Esophagus squamous epithelium (tissue), 5 donors: ENCODE measurements at places on chromosomes 7 and 10.

- no peak for DNase-seq
Observed at GRCh38 chr7:24955313-24955712, 24.7 kb downstream of the OSBPL3 start.

- DNase-seq, result no peak
Observed at GRCh38 chr7:2000153-2000687, 232.5 kb downstream of the MAD1L1 start.

GRCh38 chr7:44191171-44191570, 1.9 kb upstream of the GCK start:
- no peak for DNase-seq

- no peak for DNase-seq
Observed at GRCh38 chr7:12567015-12567414, 3.5 kb upstream of the SCIN start.

DNA sequence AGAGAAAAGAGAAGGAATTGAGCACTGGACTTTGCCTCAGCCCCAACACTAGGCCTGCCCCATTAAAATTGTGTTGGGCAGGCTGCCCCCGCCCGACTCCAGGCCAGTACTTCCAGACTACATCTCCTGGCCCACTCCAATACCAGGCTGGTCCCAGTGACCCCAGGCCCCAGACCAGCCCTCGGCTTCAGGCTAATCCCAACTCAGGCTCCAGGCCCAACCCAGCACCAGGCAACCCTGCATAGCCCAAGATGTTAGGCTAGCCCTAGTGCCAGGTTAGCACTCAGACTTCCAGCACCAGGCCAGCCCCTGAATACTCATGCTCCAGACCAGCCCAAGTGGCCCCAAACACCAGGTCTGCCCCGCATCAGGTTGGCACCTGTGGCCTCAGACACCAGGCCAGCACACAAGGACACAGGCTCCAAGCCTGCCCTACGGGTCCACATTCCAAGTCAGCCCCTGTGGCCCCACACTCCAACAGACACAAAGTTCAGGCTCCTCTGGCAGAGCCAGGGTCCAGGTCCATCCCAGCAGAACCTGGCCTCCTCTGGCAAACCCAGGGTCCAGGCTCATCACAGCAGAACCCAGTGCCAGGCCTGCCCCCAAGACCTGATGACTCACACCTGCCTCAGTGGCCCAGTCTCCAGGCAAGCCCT, 20.3 kb downstream of the COG5 start:
- no peak for DNase-seq

DNA sequence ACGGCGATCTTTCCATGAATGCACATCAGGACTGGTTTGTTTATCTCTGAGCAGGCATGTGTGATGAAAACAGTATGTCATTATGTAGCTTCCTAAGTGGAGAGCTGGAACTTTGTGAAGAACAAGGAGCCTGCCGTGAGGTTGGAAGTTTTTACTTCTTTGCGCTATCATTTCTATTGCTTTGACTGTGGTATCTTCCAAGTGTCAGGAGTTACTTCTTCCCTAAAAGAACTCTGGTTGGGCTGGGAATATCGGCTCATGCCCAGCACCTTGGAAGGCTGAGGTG, 167.4 kb upstream of the AHR start:
- DNase-seq, result no peak

GRCh38 chr7:117750612-117751563, 122.4 kb downstream of the CTTNBP2 start:
- DNase-seq, result no peak

GRCh38 chr10:31947144-31947926, 18.7 kb upstream of the ARHGAP12 start:
- DNase-seq, result no peak

DNA sequence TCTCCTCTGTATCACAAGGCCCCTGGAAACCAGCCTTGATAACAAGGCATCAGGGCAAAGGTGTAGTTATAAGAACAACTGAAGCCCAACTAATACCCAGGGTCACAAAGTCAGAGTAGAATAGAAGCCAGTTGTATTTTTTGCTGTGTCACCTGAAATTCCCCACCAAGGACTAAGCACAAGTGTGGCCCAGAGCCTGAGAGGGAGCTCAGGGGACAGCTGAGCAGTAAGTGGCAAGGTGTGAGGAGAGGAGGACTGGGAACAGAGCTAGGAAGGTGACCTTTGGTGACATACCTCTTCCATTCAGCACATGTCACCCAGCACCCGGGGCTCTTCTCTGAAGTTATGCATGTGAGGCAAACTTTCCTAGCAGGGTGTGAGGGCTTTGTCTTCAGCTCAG, 179.9 kb downstream of the HECW1 start:
- DNase-seq, result no peak

DNA sequence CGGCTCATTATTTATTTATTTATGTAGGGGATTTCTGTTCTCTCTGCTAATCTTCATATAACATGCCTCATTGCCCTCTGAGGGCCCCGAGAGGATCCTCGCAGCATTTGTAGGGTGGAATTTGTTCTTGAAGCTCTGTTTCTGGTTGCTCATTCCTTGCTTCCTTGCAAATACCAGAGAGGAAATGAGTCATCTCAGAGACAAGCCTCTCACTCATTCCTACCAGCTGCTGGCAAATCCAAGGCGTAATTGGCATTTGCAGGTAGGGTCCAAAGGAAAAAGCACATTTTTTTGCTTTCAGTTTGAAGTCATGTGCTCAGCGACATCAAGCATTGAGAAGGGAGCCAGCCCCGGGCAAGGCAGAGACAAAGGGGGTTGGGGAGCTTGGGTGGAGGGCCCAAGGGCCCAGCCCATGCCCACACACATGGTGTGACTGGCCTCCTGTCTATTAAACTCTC, 501.6 kb downstream of the GALNT17 start:
- no peak for DNase-seq
